Retina (tissue), 1 donor: ENCODE measurements at places on chromosomes 11 and 22.

GRCh38 chr11:120226242-120226641 lies 13.7 kb upstream of the POU2F3 start:
- no peak for DNase-seq

- DNase-seq: no peak
Measured at GRCh38 chr11:104772806-104773241, 125.4 kb downstream of the CASP12 start.

- peak; percentile 86 for DNase-seq
Measured at GRCh38 chr11:62508336-62509058, 38.1 kb downstream of the AHNAK start.

GRCh38 chr22:43923631-43924464 lies at the start of gene PNPLA3:
Gene PNPLA3, plus strand, starts transcription at chr22:43923805. Its CDS starts 107 bp downstream, at chr22:43923912.
- DNase-seq: peak; percentile 93

DNA sequence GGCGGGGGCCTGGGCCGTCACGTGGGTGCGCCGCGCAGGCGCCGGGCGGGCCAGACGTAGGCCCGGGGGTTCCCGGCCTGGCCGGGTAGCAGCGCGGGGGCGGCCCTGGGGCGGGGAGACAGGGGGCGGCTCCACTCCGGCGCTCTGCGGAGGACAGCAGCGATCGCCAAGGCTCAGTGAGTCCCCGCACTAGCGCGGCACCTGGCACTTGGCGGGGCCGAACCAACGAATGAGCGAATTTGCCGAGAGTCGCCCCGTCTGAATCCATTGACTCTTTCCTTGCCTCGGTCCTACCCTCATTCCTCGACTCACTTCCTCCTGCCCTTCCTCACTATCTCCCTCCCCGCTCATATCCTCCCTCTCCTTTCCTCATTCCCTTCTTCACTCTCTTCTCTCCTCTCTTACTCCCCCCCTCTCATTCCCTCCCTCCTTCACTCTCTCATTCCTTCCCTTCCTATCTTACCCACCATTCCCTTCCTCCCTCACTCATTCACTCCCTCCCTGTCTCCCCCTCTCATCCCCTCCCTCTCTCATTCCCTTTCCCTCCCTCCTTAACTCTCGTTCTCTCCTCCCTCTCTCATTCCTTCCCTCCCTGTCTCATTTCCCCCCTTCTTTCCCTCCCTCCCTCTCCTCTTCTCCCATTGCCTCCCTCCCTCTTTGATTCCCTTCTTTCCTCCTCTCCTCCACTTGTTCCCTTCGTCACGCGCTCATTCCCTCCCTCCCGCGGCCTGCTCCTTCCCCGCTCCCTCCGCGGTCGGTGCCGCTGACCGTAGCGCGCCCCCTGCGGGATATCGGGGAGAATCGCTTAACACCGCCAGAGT lies 476 bp upstream of the KLHL22 start:
- DNase-seq: peak; percentile 86

- no peak for DNase-seq
Measured at GRCh38 chr11:78193806-78194205, 5.1 kb downstream of the USP35 start.

GRCh38 chr11:3909901-3910300 lies 54.4 kb downstream of the STIM1 start:
- no peak for DNase-seq

GRCh38 chr22:44814266-44815098 lies 62.1 kb downstream of the ARHGAP8 start:
- DNase-seq: no peak

GRCh38 chr11:121777056-121777455 lies 324.3 kb upstream of the SORL1-AS1 start:
- DNase-seq: no peak

DNA sequence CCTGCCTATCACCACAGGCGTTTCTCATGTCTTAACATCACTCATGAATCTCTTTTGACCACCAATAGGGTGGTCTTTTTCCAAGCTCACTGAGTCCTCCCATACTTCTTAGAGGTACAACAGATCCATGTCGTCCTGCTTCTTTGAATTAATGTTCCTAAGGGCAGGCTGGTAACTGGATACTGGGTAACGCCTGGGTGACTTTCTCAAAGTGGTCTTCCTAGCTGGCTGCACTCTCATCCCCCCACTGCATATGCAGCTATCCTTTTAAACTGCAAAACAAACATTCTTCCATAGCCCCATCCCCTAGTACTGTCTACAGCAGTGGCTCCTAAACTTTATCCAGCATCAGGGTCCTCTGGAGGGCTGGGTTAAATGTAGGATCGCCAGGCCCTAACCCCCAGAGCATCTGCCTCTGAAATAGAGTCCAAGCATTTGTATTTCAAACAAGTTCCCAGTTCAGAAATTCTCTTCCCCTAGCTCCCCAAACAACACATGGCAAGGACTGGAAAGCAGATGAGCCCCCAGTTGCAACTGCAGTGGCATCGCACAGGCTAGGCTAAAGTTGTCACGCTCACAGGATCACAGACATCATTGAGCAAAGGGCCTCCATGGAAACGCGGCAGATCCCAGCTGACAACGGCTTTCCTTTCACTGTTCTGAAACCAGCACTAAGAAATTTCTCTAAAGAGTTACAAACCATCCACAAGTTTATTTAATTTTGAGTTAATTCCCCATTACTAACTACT lies 204.9 kb downstream of the LARGE1 start:
- no peak for DNase-seq

GRCh38 chr11:72605973-72606747 lies 68.1 kb downstream of the PDE2A start:
- no peak for DNase-seq

DNA sequence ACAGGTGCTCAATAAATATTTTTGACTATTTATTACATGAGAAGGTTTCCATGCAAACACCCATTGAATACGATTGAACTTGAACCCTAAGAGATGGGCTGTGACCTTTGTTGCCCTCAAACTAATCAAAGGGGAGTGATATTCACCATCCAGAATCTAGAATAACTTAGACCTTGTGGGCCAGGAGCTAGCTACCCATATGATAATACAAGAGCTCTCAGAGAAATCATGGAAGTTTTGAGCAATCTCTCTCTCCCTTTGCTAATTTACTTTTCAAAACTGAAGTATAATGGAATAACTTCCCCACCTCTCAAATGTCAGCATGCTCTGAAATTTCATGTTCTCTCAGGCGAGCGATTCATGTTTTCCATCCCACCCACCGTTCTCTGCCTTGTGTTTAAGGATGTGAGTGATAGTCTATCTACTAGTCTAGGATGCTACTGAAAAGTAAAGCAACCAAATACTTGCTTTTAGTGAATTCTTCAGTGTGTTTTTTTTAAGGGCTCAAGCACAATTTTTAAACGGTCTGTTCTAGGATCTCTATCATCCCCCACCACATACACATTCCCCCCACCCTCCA lies 33.3 kb downstream of the BARX2 start:
- DNase-seq: no peak

GRCh38 chr11:126502159-126502558 lies 146.7 kb downstream of the ST3GAL4 start:
- no peak for DNase-seq

- DNase-seq: no peak
Measured at GRCh38 chr11:2173150-2173693, 1.6 kb upstream of the TH start.

DNA sequence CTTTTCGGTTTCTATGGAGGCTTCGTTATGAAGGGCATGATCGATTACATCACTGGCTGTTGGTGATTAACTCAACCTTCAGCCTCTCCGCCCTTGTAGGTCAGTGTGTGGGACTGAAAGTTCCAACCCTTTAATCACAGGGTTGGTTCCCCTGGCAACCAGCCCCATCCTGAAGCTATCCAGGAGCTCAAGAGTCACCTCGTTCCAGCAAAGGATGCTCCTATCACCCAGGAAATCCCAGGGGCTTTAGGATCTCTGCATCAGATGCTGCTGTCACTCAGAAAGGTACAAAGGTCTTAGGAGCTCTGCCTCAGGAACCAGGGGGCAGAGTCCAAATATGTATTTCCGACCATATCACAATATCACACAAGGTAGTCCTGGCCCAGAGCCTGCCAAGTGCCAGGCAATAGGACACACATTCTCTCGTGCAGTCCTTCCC lies 123.5 kb upstream of the PARVA start:
- no peak for DNase-seq

DNA sequence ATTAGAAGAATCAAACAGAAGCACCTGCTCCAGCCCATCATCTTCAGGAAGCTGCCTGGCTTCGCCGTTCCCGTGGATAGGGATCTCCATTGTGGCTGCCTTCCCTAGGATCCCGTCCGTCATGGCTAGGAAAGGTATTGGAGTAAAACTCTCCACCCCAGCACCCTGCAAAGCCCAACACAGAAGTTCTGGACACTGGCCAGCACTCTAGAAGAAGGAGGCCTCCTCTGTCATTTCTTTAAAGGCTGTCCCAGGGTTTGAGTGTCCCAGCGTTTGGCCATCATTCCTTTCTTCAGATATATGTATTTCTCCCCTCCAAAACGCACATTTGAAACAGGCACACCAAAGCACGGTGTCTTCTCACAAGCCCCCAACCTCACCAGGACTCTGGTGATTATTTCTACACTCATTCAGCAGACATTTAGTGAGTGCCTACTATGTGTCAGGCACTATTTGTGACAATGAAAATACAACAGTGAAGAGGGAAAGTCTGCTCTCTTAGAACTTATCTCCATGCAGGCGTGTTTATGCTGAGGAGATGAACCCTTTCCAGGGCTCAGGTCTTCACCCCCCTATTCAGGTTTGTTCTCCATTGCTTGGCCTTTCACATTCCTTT lies 724 bp downstream of the ARFIP2 start:
- no peak for DNase-seq

GRCh38 chr22:23698673-23699235 lies 7.9 kb downstream of the RGL4 start:
- DNase-seq: no peak

DNA sequence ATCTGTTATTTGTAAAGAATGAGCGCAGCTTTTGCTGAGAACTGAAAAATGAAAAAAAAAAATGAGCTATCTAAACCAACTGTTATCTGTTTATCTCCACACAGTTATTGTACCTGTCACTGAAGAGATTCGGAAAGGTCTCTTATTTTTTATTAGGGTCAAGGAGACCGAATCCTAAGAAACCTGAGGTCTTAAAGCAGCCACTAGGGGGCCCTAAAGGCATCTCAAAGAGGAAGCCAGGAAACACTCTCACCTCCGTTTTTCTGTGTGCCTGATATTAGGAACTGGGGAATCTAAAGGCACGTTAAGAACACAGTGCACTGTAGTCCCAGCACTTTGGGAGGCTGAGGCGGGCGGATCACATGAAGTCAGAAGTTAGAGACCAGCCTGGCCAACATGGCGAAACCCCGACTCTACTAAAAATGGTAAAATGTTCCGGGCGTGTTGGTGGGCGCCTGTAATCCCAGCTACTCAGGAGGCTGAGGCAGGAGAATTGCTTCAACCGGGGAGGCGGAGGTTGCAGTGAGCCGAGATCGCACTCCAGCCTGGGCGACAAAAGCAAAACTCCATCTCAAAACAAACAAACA lies 3.5 kb upstream of the LARGE1 start:
- peak; percentile 78 for DNase-seq

GRCh38 chr11:70205766-70206165 lies 2.7 kb downstream of the FADD start:
- DNase-seq: no peak

DNA sequence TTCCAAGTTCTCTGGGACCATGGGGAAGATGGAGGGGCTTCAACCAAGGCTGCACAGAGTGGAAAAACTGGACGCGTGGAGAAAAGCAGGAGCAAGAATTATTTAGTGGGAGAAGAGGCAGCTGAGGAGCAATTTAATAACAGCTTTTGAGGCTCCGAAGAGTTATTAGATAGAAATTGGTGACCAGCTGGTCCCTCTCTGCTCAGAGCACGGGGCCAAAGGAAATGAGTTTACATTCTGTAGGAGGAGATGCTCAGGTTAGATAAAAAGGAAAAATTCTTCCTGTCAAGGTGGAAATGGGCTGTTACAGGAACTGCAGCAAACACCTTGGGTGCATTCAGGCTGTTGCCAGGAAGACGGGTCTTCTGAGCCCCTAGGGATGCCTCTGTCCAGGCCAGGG lies 47.0 kb upstream of the GALNT18 start:
- no peak for DNase-seq

- DNase-seq: no peak
Measured at GRCh38 chr22:20448630-20449029, 11.0 kb upstream of the SCARF2 start.

DNA sequence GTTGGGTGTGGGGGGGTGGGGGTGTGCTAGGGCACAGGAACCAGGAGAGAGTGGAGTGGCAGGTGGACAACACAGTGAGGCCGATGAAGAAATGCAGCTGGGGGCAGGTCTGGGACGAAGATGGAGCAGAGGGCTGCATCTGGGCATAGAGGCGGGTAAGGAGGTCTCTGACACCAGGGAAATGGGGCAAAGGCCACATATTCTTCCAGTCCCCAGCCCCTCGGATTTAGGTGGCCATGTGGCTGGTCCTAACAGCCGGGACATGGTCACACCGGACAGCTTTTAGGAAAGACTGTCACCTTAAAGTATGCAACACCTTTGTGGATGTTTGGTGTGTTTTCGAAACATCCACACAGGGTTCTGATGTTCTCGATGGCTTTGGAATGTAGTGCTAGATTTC lies 5.0 kb upstream of the PARVG start:
- DNase-seq: no peak

DNA sequence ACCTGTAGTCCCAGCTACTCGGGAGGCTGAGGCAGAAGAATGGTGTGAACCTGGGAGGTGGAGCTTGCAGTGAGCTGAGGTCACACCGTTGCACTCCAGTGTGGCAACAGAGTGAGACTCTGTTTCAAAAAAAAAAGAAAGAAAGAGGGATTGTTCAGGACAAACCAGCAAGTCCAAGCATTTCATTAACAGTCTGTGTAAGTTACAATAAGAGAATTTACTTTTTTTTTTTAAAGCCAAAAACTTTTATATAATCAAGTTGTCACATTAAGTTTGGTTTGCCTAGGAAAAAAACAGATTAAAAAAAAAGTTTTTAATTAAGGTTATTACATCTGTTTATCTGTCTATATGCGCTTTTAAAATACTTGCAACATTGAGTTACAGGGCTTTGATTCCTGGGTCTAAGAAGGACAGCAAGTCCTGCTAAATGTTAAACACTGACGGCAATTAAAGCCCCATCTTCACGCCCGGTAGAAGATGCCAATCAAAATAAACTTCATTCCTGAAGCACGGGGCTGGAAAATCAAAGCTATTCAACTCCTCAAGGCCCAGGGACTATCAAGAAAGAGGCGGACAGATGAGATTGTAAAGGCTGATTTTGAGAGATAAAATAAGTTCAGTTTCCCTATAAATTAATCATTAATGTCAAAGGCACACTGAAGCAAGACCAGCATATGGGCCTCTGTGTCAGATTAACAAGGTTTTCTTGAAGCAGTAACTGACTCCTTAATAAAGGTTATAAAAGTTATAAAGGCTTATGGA lies 10.7 kb downstream of the TMEM138 start:
- DNase-seq: no peak
